HuH-7 (cell line): ENCODE measurements at places on chromosomes 4 and X.

GRCh38 chrX:108415891-108416290 is 22.3 kb downstream of the COL4A6 start:
- no peak for DNase-seq

- no peak for DNase-seq
These were observed 689 bp upstream of the DCHS2 start for GRCh38 chr4:154492288-154492687.

DNA sequence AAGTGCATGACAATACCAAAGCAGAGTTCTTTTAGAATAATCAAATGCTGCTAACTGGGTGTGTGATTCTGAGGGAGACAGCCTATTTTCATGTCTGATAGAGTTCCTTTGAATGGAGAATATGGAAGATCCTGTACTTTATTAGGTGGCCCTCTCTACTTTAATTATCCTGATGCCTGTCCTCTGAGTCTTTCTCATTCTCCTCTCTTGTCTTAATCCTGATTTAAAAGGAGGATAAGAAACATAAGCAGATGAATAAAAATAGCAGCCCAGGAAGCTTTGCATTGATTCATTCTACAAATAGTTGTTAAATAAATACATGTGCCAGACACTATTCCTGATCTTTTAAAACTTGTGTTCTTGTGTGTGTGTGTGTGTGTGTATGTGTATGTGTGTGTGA is 387.3 kb downstream of the SPRY1 start:
- DNase-seq = no peak

DNA sequence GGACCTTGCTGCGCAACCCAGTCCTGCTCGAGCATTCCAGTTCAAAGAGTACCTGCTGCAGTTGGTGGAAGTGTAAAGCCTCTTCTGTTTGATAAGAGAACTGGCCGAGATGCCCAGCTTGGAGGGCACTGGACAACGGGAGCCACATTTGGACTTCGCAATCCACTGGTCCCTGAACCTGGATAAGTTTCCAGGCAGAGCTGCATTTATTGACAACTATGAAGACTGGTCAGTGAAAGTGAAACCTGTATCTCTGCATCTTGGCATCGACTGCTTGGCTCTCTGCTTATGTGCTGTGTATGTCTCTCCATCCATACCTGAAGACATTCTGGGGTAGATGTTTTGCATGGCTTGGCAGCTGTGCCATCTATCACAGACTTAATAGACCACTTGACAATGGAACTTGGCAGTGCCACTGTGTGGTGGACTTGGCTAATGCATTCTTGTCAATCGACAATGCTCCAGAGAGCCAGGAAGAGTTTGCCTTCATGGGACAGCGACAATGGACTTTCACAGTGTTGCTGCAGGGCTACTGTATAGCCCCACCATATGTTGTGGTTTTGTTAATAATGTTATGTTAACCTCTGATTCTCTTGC is 43.5 kb upstream of the ZBTB33 start:
- no peak for DNase-seq

DNA sequence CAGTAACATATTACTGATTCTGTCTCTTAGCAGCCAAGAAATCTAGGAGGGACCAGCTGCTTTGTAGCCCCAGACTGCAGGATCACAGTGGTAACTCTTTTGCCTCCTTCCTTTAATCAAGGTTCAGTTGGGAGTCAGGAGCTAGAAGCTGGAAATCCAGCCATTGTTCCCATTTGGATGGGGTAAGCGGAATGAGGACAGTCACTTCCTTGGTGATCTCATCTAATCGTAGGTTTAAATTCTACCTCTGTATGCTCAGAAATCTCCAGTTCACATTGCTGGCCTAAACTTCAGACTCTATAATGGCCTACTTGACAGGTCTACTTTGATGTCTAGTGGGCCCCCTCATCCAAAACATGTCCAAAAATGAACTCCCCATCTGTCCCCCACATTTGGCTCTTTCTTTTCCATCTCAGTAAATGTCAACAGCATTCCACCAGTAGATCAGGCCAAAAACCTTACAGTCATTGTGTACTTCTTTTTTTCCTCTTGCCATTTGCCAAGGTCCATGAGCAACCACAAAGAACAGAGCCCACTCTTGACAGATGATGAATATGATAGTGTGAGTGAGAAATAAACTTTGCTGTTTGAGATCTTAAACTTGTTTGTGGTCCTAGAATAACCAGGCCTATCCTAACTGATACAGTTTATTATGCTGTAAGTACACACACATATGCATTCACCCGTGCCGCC is 40.1 kb downstream of the WWC2 start:
- DNase-seq = no peak

- peak; percentile 73 for DNase-seq
These were observed 7.8 kb upstream of the AKAP14 start for GRCh38 chrX:119887721-119888425.

- DNase-seq = no peak
These were observed 3.3 kb downstream of the IL13RA1 start for GRCh38 chrX:118730500-118731247.

DNA sequence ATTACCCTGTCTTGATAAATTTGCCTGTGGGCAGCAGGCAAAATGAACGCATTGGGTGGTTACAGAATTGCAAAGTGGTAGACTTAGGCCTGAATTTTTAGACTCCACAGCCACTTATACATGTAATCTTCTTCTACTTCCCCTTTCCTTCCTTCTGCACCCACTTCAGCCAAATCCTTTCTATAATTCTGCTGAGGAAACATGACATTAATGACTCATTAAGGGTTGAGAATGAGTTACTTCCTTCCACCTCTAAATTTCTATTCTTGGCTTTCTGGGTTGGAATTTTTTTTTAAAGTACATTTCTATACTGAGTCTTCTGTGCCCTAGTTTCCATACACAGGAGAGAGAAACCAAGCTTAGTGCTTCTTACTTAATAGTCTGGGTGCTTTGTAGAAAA is 10.1 kb downstream of the PAPSS1 start:
- DNase-seq = no peak

GRCh38 chr4:123787512-123788080 is 391.0 kb downstream of the SPRY1 start:
- no peak for DNase-seq

DNA sequence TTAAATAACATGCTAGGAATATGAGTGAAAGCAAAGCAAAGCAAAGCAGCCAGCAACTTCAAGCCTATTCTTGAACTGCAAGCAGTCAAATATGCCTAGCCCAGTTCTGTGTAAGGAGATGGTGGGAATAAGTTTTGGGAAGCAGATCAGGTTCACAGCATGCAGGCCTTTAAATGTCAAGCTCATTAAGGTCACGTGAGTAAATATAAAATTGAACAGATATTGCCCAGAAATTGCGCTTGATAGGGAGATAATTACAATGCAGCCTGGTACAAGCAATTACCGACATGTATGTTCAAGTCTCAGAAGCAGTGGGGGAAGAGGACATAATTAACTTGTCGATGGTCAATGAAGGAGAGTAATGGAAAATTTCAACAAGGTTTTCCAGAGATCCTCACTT is 6.0 kb downstream of the GNPDA2 start:
- no peak for DNase-seq

- no peak for DNase-seq
These were observed 59.7 kb upstream of the MTM1 start for GRCh38 chrX:150508451-150509367.
